Body of pancreas (tissue), 4 donors: ENCODE measurements at places on chromosomes 5 and 9.

- DNase-seq: no peak
Measured at GRCh38 chr9:21661626-21662025, 140.8 kb upstream of the MTAP start.

- DNase-seq: no peak
Measured at GRCh38 chr9:108811944-108812343, 43.8 kb downstream of the ACTL7B start.

GRCh38 chr9:89743216-89743572, 138.4 kb downstream of the GADD45G start:
- DNase-seq: no peak

DNA sequence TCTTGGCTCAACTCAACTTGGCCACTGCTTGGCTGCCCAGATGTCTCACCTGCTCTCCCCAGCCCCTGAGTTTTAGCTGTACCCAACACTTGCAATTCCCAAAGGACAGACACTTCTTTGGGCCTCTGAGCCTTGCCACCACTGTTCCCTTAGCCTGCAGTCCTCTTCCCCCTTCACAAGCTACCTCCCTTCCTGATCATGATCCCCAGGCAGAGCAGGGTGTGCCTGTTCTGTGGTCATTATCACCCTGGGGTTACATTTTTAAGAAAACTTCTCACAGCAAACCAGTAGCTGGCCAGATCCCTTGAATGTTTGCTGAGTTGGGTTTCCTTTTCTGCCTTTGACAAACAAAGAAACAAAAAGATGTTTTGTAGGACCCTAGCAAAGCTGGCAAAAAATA, 87.5 kb upstream of the PRRC1 start:
- no peak for DNase-seq

DNA sequence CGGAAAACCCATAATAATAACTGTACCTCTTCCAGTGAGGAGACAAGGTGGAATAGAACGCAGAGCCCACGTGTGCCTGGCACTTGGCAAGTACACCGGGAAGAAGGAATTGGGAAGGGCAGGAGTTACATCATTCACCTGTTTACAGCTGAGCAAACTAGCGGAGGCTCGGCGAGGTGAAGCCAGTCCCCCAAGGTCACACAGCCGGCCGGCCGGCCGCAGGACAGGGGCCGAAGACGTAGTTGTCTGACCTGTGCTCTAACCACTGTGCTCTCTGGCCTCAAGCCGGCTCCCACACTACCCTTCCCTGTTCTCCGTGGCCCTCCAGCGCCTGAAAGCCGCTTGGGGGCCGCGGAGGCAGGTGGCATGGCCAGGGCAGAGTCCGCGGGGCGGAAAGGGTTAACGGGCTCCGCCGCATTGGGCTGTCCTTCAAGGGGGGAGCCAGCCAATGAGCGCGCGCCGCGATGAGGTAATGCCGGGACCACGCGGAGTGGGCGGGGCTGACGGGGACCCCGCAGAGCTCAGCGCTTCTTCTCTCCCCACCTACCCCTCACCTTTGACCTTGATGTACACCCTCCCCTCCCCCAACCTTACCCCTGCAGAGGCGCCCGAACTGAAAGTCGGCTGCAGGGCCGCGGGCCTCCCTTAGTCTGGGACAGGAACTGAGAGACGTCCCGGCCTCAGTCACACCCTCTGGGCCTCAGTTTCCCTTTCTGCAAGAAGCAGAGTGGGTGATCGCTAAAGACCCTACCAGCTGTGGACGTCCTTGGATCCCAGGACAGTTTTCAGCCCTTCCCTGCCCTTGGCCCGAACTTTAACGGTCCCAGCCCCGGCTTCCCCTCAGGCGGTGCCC, 125.1 kb downstream of the C9orf50 start:
- peak; percentile 96 for DNase-seq

DNA sequence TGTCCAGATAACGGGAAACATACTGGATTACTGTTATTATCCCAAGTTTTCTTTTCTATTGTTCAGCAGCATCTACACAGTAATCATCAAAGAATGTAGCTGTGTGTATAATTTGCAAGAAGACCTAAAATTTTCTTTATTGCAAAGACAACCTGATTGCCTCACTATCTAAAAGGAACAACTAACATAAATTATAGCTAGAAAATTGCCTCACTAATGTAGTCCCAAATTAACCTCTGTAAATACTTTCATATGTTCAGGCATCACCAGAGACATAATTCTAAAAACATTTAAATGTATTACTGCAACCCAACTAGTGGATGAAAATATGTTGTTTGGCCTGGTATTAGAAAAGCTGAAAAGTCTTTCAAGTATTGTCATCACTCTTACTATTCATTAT, 275.4 kb downstream of the CDH12 start:
- no peak for DNase-seq

DNA sequence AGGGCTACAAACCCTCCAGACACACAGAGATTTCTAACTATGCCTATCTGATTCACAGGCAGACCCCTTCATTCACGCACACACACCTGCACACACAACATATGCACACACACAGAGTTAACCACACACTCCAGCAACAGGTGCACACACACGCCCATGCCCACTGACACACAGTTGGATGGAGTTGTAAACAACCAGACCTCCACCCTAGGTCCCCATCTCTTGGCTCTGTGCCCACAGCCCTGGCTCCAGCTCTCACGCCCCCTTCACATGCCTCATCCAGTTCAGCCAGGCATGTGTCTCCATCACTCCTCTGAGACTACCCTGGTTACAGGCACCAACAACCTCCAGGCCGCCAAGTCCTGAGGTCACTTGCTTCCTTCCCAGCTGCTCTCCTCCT, 61.1 kb downstream of the PSD2 start:
- no peak for DNase-seq

- DNase-seq: no peak
Measured at GRCh38 chr5:172446336-172447051, 7.8 kb downstream of the SH3PXD2B start.

GRCh38 chr9:85185486-85186217, 516.1 kb downstream of the NTRK2 start:
- DNase-seq: no peak

GRCh38 chr5:178241231-178241663, 8.6 kb upstream of the PHYKPL start:
- DNase-seq: no peak

- DNase-seq: no peak
Measured at GRCh38 chr5:2863675-2864433, 112.4 kb upstream of the IRX2 start.

GRCh38 chr5:132381614-132382013, 12.1 kb downstream of the SLC22A5 start:
- DNase-seq: no peak

DNA sequence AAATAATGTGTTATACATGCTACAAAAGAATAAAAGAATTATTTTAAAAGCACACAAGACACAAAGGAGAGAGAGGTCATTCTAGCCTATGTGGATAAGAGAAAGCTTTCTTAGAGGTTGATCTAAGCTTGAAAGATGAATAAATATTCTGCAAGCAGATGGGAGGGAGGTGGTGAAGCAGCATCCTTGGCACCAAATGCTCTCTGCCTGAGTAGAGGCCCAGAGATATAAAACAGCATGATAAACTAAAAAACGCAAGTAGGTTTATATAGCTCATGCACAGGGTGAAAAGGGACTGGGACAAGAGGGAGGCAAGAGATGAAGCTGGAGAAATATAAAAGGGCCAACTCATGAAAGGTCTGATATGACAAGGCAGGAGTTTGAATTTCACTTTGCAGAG, 283.2 kb upstream of the POU5F2 start:
- DNase-seq: no peak

DNA sequence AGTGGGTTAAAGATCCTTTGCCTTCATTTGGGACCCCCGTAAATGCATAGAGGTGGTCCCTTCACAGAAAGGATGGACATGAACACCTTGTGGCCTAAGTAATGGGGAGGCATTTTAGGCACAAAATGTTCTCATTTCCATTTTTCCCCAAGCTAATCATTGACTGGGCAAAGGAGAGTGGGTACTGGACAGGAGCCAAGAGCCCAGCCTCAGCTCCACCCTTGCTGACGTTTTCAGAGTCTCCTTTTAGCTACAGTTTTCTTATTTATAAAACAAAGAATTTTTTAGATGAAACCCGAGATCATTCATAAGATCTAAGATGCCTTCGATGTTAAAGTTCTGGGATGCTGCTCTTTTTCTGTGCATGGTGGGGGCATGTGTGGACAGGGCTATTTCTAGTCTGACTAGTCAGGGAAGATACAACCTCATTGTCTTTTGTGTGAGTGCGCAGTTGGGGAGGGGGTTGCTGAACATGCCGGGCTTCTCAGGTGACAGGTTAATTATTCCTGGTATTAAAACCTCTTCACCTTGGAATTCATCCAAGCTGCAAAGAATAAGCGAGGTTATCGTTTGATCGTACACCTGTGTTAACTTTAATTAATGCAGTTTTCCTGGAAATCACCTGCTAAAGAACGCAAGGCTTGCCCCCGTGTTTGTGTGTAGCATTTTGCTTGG, 48.4 kb downstream of the ADAMTS16 start:
- DNase-seq: peak; percentile 34

- DNase-seq: no peak
Measured at GRCh38 chr9:129245276-129245675, 67.2 kb upstream of the IER5L start.

DNA sequence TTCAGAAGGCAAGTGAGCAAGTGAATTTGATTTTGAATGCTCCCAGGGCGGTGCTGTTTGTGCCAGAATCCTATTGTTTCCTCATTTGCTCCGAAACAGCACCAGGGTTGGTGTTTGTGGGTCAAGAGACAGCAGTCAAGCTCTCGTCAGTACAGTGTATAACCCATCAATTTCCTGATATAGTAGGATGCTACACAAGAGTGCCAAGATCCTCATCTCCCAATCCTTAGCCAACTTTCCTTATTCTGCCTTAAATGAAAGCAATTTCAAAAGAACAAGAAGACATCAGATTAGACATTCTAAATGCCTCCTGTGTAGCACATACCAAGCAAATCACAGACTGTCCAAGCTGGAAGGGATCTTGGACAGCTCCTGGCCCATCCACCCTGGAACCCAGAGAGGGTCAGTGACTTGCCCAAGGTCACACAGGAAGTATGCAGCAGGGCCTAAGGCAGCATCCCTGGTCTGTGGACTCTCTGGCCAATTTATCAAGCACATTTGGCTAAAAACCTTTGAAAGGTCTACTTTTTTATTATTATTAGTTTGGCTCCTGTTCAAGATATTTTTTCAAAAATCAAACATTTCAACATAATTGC, 4.5 kb downstream of the WHRN start:
- DNase-seq: no peak

GRCh38 chr9:115925424-115925823, 228.2 kb upstream of the PAPPA start:
- no peak for DNase-seq

GRCh38 chr5:110681109-110681508, 45.4 kb downstream of the TMEM232 start:
- DNase-seq: no peak

DNA sequence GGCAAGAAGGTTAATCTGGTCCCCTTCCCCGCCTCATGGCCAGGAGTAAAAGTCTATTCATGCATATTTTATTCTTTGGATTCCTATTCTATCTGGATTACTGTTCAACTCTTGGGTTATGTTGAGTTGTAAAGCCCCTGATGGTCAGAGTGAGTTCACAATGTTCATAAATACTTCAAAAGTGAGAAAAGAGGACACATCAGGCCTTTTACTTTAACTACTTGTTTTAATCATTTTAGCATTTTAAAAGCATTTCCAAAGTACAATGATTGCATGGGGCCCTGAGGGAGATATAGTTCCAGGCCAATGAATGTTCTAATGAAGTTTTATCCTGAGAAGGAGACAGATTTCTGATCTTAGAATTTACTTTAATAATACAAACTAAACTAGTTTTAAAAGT, 93.9 kb downstream of the BOD1 start:
- DNase-seq: no peak

- DNase-seq: no peak
Measured at GRCh38 chr5:8601831-8602354, 732.9 kb downstream of the MTRR start.

- DNase-seq: no peak
Measured at GRCh38 chr5:128237546-128237945, 154.0 kb downstream of the SLC12A2 start.

DNA sequence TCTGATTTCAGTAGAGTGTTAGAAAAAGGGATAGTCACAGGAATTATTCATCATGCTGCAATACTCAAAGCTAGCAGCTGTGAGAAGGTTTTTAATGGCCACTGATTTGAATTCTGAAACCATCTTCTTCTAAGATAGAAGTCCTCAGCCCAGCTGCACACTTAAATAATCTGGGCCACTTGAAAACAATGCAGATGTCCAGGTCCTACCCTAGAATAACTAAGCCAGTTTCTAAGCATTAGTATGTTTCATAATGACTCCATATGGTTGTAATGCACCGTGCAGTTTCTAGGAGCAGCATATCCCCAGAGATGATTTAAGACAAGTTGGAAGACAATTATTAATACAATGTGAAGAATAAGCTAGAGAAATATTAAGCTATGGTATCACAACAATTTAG, 159.9 kb upstream of the FBXL17 start:
- DNase-seq: no peak

DNA sequence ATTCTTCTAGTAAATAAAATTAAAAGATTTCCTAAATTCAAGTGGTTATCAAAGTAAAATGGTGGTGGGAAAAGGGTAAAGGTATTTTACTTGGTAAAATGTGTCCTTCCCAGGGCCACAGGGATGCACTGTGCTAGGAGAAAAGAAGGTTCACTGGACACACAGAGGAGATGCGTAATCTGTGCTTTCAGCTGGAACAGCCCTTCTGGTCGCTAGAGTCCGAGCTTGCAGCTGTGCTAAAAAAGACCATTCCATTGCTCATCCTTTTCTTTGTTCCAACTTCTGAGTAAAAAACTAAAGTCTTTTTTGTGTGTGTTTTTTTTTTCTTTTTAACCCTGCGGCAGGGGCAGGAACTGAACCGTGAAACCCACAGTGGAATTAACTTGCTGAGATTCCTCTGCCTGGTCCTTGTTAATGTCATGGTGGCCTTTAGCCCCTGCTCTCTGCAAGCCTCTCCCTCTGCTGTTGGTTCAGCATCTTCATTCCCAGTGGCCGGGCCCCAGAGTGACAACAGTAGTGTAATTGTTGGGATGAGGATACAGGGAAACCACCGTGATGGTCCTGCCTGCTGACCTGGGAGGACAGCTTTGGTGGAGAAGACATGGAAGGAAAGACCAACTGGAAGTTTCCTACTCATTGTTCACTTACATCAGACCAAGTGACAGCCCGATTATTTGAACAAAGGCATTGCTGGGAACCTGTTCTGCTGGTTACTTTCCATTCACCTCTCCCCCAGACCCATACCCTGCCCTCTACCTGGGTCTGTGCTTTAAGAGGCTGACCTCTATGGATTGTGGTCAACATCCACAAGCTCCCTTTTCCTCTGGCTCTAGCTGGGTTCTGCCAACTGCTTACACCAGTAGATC, 31.9 kb upstream of the FSTL4 start:
- no peak for DNase-seq

DNA sequence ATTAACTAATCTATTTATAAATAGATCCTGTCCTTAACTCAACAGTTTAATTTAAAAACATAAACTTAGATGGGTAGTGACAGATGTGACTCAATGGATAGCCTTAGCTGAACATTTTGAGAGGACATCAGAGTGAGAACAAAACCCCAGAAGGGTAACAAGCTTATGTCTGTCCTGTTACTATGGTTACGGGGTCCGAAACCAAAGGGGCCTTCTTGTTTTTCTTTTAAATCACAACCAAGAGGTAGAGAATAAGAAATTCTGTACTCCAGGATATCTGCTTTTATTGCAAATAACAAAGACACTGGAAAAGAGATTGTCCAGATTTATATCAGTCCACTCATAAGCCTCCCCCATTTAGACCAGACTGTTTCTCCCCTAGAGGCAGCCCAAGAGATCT, 612.1 kb downstream of the MTRR start:
- no peak for DNase-seq
